ENCODE measurements at places on chromosomes 2 and 18.

GRCh38 chr2:43087413-43087812 is 139.0 kb downstream of the ZFP36L2 start:
- no peak for DNase-seq

DNA sequence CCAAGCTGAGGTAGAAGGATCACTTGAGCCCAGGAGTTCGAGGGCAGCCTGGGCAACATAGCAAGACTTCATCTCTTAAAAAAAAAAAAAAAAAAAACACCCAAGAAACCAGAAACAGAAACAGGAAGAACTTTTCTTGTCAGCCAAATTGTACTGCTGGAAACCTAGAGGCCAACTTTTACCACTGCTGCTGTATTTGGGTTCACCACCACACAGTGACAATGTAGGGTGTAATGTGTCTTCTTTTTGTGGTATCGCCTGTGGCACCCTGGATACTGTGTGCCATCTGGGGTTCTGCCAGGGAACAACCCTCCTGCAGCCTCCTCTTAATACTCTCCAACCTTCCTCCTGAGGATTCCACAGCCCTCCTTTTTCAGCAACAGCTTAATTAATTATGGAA is 72.6 kb downstream of the STK39 start:
- no peak for DNase-seq

- DNase-seq = no peak
Observed at GRCh38 chr18:56891870-56892269, 240.7 kb downstream of the WDR7 start.

GRCh38 chr2:37831081-37831780 is 93.9 kb upstream of the RMDN2 start:
- no peak for DNase-seq

DNA sequence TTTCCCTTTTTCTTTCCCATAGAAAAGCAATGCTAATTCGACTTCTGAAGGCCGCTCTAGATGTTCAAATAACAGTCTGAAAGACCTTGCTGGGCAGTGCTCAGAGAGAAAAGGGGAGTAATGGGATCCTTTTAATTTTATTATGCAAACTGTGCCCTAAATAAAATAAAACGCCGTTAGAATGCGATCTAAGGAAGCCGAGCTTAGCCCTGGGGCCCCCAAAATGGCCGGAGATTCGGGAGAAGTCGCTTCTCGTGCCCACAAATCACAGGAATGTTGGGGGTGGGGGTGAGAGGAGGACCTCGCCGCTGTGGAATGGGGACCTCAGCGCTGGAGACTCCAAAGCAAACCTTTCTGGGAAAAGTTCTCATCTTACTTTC is 8.4 kb upstream of the POU3F3 start:
- DNase-seq = no peak

- no peak for DNase-seq
Observed at GRCh38 chr2:179562330-179562885, 297.8 kb upstream of the SESTD1 start.

DNA sequence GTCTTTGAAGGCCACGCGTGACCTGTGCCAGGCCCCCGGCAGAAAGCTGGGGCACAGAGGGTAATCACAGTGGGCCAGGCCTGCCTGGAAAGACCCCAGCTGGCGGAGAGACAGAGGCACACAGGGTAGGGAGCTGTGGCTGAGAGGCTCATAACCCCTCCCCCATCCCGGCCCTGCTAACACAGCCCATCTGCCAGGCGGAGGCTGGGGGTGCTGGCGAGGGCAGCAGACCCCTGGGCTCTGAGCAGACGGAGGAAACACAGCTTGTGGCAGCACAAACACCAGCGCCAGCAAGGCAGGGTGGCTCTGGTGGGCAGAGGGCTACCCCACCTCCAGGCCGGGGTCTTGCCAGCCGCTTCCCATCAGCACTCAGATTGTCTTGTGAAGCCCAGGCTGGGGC is 19.0 kb downstream of the HS6ST1 start:
- no peak for DNase-seq

GRCh38 chr2:1841461-1841860 is 97.1 kb upstream of the PXDN start:
- no peak for DNase-seq

- DNase-seq = no peak
Observed at GRCh38 chr18:43507842-43508481, 230.7 kb upstream of the SYT4 start.

DNA sequence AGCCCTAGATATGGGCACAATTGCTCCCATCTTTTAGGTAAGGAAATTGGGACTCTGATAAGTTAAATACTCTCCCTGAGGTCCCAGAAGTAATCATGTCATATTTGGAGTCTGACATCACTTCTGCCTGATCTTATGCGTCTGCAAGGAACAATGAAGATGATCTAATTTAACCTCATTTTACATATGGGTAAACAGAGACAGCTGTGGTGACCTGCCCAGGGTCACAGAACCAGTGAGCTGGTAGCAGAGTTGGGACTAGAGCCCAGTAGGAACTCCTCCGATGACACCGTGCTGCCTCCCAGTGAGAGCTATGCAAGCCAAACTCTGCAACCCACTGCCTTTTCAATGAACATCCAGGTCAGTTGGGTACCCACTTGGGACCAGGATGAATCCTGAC is 17.8 kb downstream of the CTAGE1 start:
- DNase-seq = no peak

DNA sequence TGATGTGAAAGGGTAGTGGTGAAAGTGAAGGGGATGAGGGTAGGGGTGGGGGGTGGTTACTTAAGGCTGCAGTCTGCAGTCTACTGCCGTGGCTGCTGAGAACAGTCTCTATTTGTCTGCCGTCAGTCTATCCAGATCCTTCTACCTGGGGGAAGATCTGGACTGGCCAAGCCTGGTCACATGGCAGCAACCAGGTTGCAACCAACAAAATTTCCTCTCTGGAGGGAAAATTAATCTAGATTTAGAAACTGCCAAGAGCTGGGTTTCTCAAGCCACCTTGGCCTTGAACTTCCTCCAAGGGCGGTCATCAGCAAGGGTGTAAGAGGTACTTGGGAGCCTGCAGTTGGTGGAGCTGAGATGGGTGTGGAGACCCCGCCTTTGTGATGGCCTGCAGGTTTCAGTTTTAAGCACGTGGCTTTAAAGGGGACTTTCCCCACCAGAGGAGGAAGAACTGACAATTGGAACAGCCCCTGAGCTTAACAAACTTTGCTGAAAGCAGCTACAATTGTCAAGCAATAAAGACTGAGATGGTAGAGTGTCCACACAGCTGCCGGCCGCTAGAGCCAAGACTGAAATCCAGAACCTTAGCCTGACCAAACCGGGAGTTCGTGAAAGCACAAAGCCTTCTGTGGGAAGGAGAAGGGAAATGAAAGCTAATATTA is 31.4 kb upstream of the KCMF1 start:
- DNase-seq = peak; percentile 18

- DNase-seq = no peak
Observed at GRCh38 chr18:25724121-25724520, 366.3 kb downstream of the SS18 start.

DNA sequence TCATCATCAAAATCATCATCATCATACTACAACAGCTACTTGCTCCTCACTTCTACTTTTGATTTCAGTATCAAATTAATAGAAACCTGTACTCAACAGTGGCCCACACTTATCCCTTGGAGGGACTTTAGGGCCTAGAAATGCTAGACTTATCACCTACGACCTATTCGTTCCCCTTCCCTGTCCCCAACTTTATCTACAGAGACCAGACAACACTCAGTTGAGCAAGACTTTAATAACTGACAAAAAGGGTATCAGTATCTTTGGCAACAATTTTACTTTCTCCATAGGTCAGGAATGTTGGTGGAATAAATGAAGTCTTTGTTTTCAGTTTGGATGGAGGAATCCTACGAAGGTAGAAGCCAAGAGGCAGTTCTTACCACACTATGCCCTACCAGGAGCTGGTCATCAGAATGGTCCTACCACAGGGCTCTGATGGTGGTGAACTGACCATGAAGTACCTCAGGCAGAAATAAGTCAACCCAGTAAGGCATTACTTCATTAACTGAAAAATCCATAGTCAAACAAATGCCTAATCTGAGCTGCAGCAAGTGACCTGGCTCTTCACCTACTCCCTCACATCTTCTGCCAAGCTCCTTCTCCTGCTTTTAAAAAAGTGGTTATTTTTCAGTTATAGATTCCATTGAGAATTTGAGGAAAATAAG is 26.6 kb downstream of the MBD2 start:
- DNase-seq = no peak

- no peak for DNase-seq
Observed at GRCh38 chr2:236036045-236036444, 132.1 kb downstream of the GBX2 start.

GRCh38 chr2:174794851-174795374 is 30.6 kb upstream of the CHRNA1 start:
- no peak for DNase-seq

DNA sequence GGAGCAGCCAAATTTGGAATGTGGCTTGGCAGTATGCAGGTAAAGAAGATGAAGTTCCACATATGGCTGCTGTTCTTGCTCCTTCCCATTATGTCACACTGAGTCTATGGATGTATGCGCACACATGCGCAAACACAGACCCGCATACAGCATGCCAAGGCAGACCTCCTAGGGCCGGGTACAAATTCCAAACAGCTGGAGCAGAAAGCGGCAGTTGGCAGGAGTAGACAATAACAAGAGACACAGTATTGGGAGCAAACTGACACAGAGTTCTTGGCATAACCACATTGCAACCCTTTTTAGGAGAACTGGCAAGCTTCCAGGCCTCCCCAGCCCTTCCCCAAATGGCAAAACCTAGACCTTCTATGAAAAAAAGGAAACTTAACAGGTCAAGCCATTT is 268.9 kb downstream of the SP3 start:
- no peak for DNase-seq

GRCh38 chr18:457521-458412 is 42.7 kb downstream of the COLEC12 start:
- DNase-seq = no peak

GRCh38 chr2:181832015-181832414 is 59.5 kb upstream of the ITPRID2 start:
- DNase-seq = no peak

DNA sequence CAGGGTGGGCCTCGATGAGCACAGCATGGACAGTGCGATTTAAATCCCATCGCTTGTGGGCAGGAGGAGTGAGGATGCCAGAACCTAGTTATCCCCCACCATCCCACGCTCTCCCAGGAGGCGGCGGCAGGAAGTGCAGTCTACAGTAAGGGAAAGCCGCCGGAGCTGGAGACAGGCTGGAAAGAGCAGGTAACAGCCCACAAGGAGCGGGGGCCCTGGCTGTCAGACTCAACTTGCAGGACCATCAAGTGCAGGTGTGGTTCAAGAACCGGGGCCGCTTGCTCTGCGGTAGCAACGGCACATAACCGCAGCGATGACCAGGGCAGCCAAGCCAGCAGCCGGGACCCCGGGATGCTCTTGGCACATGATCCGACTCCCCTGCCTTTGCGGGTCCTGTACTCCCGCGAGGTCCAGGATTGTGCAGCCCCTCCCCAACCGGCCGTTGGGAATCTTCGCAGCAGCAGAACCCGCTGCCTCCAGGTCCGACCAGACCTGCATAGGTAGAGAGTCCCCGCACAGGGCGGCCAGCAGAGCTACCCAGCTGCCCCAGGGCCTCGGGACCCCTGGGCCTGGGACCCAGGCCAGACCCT is 82.1 kb downstream of the BIN1 start:
- DNase-seq = no peak

DNA sequence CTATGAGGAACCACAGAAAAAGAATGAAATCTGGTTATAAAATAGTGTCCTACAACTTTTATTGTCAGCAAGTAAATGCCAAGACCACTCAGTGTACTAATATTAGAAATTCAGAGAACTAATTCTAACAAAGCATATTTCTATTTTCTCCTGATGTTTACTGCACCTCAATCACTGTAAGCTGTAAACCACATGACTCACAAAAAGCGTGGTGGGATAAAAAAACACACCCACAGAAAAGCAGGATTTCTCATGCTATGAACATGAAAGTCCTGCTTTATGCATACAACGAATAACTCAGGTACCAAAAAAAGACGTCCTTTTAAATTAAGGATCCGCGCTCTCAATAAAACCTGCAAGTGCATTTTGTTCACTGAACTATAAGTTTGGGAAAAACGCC is 797 bp downstream of the TXNL4A start:
- no peak for DNase-seq

GRCh38 chr18:75293591-75293990 is 83.0 kb downstream of the TSHZ1 start:
- DNase-seq = no peak

DNA sequence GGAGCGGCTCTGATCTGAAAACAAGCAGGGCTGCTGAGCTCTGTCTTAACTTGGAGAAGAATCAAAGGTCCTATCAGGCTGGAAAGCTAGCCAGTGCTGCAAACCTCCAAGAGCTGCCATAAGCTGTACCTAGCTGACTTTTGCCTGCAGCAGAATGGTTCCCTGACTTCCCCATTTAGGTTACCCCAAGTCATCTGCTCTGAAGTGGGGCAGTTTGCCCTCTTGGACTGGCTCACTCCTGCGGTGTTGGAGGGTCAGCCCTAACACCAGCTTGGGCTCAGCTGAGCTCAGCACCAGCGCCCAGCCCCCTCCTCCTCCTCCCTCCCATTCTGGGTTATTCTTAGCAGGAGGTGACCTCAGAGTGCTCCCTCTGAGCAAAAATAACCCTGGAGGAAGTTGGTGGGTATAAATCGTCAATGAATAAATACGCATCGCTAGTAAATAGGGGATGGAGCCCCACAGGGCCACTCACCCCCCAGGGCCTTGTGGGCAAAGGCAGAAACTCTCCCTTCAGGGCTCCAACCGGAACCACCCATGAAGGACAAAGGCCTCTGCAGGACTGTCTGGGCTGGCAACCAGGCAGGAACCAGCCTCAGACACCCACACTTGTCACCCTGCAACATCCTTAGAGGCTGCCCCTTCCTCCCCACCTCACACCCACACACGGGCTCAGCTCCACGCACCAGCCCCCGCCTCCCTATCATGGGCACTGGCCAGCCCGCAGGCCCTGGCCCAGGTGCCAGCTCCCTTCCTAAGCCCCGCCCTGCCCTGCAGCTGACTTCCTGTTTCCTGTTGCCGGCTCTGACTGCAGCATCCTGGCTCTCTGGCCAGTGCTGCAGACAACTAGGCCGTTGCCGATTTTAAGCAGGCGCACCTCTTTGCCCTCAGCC is 46.9 kb downstream of the DNMT3A start:
- DNase-seq = peak; percentile 69

DNA sequence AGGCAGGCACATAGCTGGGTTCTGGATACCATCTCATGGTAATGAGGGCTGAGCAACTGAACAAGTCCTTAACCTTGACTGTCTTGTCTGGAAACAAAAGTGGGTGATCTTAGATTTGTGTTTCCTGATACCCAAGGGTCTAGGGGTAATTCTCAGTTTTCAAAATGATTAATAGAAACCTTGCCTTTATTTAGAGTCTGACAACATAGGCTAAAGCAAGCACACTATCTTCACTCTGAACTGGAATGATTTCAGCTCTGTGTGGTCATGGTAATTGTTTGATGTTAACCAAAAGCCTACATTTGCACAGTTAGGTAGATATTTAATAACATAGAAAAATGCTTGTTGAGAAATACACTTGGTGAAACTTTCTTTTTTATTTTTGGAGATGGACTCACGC is 6.8 kb upstream of the LAMA3 start:
- DNase-seq = no peak

- DNase-seq = no peak
Observed at GRCh38 chr2:74538881-74539339, 9.2 kb downstream of the HTRA2 start.
